ENCODE measurements at places on chromosomes 7 and 10.
A peak's percentile ranks its signal among the peaks of the same experiment; 100 is the strongest.

- no peak for DNase-seq
These were observed 107.0 kb upstream of the KIF5B start for GRCh38 chr10:32163071-32163761.

DNA sequence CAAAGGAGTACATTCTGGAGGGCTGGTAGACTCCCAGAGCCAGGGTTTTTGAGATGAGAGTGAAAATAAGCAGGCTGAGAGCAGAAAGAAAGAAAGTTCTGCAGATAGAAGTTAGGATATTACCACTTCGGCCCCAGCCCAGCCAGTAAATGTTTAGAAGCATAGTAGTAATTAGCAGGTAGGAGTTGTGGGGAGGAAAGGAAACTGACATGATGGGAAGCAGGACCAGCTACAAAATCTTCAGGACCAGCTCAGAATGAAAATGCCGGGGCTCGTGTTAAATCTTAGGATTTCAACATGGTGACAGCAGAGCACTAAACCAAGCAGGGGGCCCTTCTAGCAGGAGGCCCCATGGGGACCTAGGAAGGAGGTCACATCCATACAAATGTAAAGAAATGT lies 28.7 kb downstream of the PRSS2 start:
- DNase-seq: no peak

- DNase-seq: no peak
These were observed 568.4 kb downstream of the REEP3 start for GRCh38 chr10:64089648-64090047.

GRCh38 chr10:104614245-104614831 lies 26.8 kb upstream of the SORCS3 start:
- DNase-seq: no peak

DNA sequence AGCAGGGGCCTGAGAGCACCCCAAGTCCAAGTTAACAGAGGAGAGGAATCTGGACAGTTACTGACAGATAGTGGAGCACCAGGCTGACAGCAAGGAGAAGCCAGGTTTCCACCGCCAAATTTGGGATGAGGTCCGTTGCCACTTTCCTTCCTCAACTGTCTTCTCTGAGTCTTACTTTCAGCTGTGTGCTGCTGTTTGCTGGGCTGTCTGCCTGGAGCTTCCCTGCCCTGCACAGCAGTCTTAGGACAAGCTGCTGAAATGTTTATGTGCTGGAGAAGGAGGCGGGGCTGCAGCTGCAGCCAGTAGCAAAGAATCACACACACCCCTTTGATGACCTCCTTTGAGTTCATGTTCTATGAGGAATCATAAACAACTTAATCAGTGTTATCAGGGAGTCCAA lies 17.4 kb upstream of the CYP3A7 start:
- no peak for DNase-seq

- DNase-seq: no peak
These were observed 30.1 kb downstream of the CNNM2 start for GRCh38 chr10:102948176-102948575.

- DNase-seq: no peak
These were observed 26.1 kb downstream of the WDFY4 start for GRCh38 chr10:48710647-48711275.

DNA sequence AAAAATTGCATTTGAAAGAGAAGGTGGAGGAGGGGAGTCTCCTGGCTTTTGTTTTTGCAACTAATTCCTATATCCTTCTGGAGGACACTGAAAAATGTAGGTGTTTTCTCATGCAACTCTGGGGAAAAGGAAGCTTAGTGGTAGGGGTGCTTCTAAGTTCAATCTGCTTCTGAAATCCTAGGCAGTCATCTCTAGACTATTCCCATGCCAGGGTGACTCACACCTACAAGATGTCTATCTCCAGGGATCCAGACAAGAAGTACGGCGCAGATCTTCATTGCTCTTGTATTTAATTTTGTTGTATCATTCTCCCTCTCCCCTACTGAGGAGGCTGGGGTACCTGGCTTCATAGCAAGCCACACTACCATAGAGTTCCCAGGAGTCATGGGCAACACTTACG lies 258.8 kb downstream of the PHF14 start:
- no peak for DNase-seq

DNA sequence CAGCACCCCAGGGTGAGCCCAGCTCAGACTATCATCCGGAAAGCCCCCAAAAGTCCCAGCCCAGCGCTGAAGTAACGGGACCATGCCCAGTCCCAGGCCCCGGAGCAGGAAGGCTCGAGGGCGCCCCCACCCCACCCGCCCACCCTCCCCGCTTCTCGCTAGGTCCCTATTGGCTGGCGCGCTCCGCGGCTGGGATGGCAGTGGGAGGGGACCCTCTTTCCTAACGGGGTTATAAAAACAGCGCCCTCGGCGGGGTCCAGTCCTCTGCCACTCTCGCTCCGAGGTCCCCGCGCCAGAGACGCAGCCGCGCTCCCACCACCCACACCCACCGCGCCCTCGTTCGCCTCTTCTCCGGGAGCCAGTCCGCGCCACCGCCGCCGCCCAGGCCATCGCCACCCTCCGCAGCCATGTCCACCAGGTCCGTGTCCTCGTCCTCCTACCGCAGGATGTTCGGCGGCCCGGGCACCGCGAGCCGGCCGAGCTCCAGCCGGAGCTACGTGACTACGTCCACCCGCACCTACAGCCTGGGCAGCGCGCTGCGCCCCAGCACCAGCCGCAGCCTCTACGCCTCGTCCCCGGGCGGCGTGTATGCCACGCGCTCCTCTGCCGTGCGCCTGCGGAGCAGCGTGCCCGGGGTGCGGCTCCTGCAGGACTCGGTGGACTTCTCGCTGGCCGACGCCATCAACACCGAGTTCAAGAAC lies 1.1 kb downstream of the VIM start:
- no peak for DNase-seq

DNA sequence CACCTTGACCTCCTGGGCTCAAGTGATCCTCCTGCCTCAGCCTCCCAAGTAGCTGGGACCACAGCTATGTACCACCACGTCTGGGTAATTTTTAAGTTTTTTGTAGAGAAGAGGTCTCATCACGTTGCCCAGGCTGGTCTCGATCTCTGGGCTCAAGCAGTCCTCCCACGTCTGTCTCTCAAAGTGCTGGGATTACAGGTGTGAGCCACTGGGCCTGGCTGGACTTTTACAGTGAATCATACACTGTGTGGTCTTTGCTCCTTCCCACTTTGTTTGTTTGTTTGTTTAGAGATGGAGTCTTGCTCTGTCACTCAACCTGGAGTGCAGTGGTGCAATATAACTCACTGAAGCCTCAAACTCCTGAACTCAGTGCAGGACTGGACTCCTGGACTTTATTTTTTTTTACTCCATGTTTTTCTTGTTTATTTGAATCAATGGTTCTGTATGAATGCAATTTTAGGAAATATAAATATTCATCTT lies 12.5 kb downstream of the PPIA start:
- DNase-seq: no peak

DNA sequence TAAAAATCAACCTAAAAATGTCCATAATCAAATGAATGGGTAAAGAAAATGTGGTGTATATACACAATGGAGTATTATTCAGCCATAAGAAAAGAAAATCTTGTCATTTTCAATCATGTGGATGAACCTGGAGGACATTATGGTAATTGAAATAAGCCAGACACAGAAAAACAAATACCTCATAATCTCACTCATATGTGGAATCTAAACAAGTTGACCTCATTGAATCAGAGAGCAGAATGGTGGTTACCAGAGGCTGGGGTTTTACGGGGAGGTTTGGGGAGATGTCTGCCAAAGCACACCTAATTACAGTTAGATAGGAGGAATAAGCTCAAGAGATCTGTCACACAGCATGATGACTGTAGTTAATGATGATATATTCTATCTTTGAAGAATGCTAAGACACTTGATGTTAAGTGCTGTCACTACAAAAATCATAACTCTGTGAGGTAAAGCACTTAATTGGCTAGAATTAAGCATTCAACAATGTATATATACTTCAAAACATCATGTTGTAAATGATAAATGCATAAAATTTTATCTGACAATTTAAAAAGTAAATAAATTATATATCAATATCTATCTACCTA lies 39.1 kb upstream of the TNPO3 start:
- DNase-seq: no peak

DNA sequence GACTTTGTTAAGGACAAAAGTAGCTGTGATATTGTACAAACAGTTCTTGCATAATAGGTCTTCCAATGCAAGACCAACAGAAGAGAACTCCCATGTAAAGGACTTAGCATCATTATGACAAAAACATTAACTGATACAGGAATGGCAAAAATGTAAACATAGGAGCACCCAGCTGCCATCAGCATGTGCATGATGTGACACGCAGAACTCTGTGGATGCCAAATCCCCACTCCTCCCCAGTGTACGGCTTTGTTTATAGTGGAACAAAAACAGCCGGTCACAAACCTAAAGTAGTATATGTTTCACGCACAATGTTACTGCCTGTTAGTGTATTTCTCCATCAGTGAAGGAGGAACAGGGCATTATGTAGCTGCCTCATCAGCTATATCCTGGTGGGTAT lies 316.0 kb upstream of the AOAH start:
- no peak for DNase-seq

GRCh38 chr7:2666155-2666554 lies 21.8 kb upstream of the AMZ1 start:
- no peak for DNase-seq

DNA sequence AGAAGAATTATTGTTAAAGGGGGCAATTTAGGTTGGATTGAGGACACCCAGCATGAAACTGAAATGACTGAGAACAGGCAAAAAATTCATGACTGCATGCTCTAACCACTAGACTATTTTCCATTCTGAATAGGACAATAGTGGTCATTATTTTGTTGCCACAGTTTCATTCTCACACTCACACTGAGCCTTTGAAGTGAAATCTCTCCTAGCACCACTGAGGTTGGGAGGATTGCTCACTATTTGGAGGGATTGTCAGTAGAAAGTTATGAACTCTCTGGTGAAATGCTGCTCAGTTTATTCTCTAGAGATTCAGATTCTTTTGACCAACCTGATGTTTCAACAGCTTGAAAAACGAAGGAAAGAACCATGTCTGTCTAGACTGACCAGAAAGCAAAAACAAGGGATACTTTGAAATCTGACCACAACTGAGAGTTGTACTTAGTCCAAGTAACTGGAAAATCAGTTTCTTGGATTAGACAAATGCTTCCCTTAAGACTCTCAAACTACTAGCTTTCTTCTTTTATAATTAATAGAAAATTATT lies 191.2 kb downstream of the DYNC1I1 start:
- DNase-seq: no peak

DNA sequence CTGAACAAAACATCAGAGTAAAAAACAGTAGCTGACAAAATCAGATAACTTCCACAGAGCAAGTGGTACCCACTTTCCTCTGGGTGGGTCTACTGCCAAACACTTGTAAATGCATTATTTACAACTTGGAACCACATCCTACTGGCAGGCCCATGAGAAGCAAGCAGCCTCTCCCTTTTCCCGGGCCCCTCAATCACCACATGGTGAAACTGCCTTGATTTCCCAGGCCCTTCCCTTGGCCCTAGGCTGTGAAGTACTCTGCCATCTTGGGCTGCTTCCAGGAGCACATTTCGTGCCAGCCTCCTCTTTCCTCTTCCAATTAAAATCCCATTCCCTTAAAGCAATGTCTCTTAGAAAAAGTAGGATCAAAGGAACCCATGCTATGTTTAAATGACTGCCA lies 71.4 kb downstream of the CUZD1 start:
- no peak for DNase-seq

DNA sequence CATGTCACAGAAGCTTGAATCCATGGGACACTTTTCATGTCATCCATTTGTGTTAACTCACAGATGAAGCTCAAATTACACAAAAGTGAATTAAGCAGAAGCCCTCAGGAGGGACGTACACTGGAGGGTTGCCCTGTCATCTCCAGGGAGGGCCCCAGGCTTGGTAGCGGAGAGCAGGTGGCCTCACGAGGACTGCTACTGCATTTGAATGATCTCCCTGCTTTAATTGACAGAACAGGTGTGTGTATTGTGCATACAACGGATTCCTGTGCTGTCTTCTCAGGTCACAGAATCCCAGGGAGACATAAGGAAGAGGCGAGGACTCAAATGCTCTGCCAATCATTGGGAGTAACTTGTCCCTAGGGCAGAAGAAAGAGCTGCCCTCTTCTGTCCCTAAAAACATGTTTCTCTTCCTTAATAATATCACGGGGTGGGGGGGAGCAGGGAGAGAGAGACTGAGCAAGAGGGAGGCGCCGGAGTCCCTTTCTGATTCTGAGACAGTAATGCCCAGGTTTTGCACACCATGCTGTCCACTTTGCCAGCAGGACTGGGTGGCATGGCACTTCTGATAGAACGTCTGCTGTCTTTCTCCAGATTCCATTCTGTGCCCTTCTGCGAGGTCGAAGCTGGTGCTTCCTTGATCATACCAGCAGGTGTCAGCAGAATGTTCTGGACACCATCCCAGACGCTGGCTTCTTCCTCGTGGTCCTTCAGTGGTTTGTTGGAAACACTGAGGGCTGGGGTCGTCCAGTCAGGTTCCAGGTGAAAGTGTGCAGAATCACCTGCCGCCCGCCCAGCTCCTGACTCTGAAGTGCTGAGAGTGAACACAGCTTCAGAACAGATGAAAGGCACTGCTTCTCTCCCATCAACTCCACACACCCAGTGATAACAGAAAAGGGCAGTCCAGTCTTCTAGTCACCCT lies 26.2 kb upstream of the RASGEF1A start:
- DNase-seq: peak; percentile 79

GRCh38 chr10:74063256-74063655 lies 65.3 kb downstream of the VCL start:
- no peak for DNase-seq

- DNase-seq: no peak
These were observed 230.3 kb downstream of the INHBA start for GRCh38 chr7:41472427-41473125.

DNA sequence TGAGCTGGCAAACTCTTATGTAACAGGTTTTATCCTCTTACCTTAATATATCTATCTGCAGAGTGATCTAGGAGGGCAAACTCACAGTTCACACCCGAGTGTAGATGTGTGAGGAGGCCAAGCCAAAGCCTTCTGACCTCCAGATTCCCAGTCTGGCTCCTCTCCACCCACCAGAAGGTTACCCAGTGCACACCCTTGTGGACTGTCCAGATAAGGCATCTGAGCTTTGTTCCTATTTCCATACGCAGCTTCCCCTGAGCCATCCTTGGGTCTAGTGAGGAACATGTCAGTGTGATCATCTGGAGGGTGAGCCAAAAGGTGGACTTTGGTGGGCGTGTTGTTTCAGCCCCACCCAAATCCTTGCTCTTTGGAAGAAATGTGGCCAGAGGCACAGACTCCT lies 203.0 kb upstream of the MEOX2 start:
- no peak for DNase-seq

- DNase-seq: no peak
These were observed 20.6 kb downstream of the DYNC2I1 start for GRCh38 chr7:158876984-158877383.

- DNase-seq: no peak
These were observed 615.1 kb downstream of the SUGCT start for GRCh38 chr7:40749877-40750276.

DNA sequence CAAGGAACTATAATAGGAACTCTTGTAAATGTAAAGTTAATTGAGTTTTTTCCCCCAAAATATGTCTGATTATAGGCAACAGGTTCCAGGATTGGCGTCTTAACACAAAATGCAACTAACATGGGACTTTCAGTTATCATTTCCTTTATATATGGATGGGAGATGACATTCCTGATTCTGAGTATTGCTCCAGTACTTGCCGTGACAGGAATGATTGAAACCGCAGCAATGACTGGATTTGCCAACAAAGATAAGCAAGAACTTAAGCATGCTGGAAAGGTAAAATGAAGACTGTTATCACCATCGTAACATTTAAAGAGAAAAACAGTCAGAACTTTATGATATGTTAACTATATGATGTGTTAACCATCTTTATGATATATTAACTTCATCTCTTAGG lies 63.7 kb downstream of the SP8 start:
- no peak for DNase-seq

Measured in T47D (cell line).